NCI-H1048 (cell line): ENCODE measurements at places on chromosomes 3 and 15.

- no peak for DNase-seq
These were observed 612 bp upstream of the LDHAL6B start for GRCh38 chr15:59205839-59206622.

DNA sequence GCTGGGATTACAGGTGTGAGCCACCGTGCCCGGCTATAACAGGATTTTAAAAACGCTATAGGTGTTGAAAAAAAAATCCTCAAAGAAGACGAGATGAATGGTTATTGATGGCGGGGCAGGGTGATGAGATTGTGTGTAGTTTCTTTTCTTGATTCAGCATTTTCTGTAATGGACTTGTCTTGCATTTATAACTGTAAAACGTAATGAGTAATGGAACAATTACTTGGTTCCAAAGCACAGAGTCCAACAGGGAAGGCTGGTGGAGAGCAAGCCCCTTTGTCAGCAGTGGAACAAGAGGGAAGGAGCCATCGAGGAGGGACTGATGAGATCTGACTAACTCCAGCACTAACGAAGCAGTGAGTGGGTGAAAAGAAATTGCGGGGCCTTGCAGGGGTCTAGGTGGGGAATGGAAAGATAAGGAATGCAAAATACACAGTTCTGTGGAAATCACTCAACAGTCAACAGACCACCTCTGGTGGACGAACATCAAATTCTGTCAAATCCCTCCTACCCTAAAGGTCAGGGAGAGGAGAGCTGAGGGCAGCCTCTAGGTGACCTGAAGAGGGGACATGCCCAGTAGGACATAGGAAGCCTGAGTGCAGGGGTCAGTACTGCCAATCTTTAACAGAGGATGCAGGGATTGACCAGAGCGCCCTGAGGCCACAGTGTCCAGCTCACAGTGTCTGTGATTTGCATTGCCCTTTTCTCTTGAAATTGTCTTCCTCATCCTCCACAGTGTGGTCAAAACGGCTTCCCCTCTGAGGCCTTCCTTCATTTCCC is 23.1 kb upstream of the CDCP1 start:
- DNase-seq = no peak

DNA sequence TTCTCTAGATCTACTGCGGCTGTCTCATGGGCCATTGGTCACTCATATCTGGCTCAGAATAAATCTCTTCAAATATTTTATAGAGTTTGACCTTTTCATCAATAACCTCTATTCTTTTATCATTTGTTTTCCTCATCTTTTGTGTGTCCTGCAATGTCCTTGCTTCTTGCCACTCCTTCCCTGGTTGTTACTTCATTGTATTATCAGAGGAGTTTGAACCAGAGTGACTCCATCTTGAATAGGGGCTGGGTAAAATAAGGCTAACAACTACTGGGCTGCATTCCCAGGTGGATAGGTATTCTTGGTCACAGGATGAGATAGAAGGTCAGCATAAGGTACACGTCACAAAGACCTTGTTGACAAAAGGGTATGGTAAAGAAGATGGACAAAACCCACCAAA is 9.9 kb upstream of the LPCAT4 start:
- no peak for DNase-seq

GRCh38 chr3:195208183-195208582 is 62.8 kb downstream of the XXYLT1 start:
- DNase-seq = no peak

GRCh38 chr15:28942046-28942445 is 56.3 kb downstream of the APBA2 start:
- no peak for DNase-seq

DNA sequence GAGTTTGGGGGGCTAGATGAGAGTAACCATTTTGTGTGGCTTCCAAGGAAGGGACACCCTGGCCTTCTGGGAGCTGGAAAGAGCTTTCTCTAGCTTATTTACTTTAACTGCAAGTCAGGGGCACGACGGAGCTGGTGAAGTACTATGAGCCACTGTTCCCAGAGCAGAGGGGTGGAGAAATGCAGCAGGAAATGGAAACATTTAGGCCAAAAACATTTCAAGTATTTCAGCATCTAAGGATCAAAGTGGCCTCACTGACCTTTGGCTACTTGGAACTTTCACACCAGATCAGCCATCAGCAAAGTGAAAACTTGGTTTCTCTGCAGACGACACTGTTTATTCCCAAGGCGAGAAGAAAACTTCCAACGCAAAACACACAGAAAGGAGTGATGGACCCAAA is 7.9 kb downstream of the DGKG start:
- DNase-seq = no peak
